ENCODE measurements at places on chromosomes 12 and 14. TPM values are rescaled to one million over a fixed set of nuclear protein-coding genes. Genes with fewer than 3 reads are reported as not detected.

The GPR84 gene
- total RNA-seq = not detected

GRCh38 chr12:48988030-48988649 is 10.0 kb downstream of the WNT1 start:
- DNase-seq = peak; percentile 40

DNA sequence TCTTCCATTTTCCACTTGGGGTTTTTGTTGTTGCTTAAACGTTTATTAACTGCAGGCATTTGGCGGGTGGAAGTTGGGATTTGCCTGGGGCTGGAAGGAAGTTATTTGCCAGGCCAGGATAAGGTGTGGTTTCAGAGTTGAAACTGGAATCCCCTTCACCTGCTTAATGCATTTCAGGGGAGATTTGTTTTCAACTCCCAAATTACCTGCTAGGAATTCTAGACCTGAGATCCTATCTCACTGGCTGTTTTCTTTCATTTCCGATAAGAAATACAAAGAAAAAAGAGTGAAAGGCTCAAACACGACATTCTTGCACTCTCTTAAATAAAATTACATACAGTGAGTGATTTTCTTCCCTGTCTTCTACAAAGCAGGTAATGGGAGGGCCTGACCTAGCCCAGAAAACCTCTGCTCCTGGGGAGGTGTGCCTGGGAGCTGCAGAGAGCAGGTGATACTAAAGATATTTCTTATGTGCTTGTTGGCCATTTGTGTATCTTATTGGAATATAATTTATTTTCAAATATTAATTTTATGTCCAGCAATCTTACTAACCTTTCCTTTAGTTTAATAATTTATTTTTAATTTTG is 278.2 kb downstream of the ZFP36L1 start:
- DNase-seq = no peak

GRCh38 chr12:51636581-51636980 is 45.5 kb downstream of the SCN8A start:
- peak; percentile 27 for DNase-seq

- no peak for DNase-seq
Measured at GRCh38 chr12:6567112-6567670, 900 bp downstream of the NOP2 start.

DNA sequence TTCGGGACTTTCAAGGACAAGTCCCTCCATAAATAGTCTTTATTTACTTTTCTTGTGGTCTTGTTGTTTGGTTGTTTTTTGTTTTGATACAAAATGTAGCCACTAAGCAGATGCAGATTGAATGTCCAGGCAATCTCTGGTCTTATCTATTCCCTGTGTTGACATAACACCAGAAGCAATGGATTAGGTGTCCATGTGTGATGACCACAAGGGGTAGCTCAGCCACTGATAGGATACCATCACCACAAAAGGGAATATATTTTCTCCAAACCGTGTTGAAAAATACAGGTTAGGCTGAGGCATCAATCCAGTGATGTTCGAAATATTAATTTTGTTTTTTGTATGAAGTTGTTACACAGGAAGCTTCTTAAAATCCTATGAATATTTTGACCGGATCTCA is 196.3 kb downstream of the EPS8 start:
- peak; percentile 36 for DNase-seq

DNA sequence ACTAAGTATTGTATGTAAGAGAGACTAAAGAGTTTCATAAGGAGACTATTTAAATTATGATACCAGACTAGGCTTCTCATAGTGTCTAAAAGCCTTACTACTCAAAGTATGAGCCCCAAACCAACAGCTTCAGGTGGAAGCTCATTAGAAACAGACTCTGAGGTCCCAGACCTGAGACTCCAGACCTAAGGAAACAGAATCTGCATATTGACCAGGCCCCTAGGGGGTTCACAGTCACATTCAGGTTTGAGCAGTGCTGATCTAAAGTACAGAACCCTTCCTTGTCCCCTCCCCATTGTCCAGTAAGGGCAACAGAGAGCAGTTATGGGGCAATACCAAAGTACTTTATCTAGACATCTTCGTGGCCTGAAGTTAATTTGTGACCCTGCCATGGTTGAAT is 87.7 kb downstream of the SSPN start:
- DNase-seq = no peak
